ENCODE measurements at places on chromosomes 3 and 15. TPM values are rescaled to one million over a fixed set of nuclear protein-coding genes. Genes with fewer than 3 reads are reported as not detected.

GRCh38 chr15:92091155-92091734 is 237.7 kb downstream of the SLCO3A1 start:
- DNase-seq = no peak

GRCh38 chr15:82062479-82063454 is 16.9 kb upstream of the MEX3B start:
- DNase-seq = no peak

GRCh38 chr3:31918179-31919150 is 62.6 kb downstream of the OSBPL10 start:
- no peak for DNase-seq

GRCh38 chr3:5093731-5094130 is 28.4 kb upstream of the ARL8B start:
- DNase-seq = no peak

DNA sequence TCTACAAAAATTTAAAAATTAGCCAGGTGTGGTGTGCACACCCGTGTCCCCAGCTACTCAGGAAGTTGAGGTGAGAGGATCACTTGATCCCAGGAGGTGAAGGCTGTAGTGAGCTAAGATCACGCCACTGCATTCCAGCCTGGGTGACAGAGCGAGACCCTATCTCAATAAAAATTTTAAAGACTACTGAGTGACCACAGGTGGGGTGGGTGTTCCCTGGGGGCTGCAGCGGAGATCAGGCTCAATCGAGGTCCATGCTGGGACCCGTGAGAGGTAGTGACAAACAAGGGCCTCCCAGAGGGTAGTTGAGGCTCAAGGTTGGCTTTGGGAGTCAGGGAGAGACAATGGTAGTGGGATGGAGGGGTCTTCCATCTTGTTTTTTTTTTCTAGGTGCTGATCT is 38.9 kb upstream of the LIMD1 start:
- DNase-seq = no peak

DNA sequence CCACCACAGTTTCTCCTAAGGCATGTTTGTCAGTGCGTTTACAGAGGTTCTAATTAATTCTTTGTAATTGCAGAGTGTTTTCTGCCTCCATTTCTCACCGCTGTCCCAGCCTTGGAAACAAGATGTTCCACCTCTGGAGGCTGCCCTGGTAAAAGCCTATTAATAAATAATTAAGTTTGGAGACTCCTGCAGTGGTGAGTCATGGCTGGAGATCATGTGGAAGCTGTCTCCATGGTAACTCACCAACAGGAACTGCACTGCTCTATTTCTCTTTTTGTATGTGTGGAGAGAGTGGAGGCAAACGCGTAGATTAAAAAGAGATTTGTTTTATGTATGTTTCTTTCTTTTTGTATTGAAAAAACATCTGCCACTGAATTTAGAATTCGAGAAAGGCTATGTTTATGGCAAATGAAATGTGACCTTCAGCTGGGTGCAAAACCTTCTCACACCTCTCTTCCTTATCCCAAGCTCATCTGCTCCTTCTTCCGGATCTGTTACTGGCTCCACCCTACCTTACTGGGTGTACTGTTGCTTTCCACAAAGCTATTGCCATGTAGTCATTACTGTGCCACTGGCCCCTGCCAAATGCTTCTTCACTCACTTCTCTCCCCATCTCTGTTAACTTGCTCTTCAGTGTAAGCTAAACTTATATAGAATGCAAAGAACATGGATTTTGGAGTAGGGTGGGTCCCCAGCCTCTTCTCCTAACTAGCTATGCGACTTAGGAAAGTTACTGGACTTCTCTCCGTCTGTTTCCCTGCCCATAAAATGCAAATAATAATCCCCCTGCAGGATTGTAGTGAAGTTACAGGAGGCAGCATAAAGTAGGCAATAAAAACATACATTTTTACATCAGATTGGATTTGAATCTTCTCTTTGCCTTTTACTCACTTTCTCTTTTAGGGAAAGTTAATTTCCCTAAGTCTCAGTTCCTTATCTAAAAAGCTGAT is 778.5 kb downstream of the NTRK3 start:
- no peak for DNase-seq

The UBAP1L gene
- total RNA-seq = 4.7 TPM
